ENCODE measurements at places on chromosomes 1 and 21. TPM values are rescaled to one million over a fixed set of nuclear protein-coding genes. Genes with fewer than 3 reads are reported as not detected.

The MTF1 gene
- 31.2 TPM for total RNA-seq

The KISS1 gene
- total RNA-seq: not detected

The SLC45A1 gene
- 0.28 TPM for total RNA-seq

The TTC3 gene
- 59.1 TPM for total RNA-seq

The TNN gene
- total RNA-seq: not detected

The CCDC185 gene
- not detected for total RNA-seq

The TMEM39B gene
- 24.0 TPM for total RNA-seq

DNA sequence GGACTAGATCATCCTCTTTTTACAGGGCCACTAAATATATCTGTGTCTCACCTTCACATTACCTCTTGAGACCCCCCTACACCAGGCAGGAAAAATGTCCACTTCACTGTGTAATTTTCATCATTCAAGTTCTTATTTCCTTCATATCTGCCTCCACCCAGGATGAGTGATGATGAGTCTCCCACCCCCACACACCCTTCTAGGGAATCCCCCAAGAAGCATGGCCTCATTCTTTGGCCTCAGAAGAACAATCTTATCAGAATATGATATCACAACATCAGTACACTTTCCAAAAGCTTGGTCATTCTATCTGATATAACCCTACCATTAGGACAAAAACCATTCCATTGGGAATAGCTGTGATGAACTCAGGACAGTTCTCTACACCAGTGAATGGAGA, 170.3 kb upstream of the DUSP10 start:
- peak; percentile 5 for DNase-seq

GRCh38 chr1:181416268-181416860, 67.0 kb upstream of the CACNA1E start:
- no peak for DNase-seq

DNA sequence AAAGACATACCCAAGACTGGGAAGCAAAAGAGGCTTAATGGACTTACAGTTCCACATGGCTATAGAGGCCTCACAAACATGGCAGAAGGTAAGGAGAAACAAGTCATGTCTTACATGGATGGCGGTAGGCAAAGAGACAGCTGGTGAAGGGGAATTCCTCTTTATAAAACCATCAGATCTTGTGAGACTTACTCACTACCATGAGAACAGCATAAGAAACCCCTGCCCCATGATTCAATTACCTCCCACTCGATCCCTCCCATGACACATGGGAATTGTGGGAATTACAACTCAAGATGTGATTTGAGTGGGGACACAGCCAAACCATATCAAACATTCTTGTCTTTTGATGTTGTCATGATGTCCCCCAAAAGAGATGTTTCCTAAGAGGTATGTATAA, 103.3 kb downstream of the DUSP10 start:
- DNase-seq: no peak

DNA sequence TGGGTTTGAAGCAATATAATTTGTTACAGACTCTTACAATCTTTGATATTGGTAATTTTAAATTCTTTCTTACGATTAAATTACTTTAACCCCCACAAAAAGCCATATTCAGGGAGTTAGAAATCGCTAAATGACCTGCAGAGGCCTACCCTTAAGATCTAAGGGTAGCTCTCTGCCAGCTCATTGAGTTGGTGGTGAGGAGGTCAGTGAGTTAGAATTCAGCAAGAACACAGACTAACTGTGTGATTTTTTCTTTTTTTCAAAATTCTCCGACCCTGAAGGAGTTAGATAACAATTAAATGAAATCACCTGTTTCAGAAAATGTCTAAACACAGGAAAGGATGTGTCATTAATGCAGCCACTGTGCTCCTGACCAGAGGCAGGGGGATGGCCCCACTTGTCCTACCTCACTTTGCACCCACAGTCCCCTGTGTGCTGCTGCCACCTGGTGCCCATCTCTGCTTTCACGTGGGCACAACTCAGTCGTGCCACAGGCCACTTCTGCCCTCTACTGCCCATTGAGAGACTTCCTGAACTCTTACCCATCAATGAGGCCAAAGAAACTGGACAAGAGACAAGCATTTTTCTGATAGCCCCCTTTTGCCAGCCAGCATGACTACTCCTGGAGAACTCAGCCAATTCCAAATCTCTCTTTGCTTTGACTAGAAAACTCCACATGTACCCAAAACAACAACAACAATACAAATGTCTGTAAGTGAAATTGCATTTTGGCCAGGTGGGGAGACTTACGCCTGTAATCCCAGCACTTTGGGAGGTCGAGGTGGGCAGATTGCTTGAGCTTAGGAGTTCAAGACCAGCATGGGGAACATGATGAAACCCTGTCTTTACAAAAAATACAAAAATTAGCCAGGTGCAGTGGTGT, 8.4 kb downstream of the CFAP45 start:
- DNase-seq: peak; percentile 76

DNA sequence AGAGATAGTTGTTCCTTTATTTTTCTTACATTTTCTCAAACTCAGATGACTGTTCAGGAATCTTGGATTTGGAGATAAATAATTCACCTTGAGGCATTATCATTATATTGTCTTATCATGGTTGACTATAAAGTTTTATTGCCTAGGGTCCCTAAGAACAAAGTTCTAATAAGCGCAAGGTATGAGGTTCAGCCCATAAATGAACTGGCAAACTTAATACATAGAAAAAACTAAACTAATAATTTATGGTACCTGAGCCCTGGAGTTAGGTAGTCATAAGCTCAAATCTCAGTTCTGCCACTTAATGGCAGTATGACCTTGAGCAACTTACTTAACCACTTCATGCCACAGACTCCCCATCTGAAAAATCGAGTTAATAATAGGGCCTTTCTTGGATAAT, 334.0 kb upstream of the PBX1 start:
- DNase-seq: no peak

DNA sequence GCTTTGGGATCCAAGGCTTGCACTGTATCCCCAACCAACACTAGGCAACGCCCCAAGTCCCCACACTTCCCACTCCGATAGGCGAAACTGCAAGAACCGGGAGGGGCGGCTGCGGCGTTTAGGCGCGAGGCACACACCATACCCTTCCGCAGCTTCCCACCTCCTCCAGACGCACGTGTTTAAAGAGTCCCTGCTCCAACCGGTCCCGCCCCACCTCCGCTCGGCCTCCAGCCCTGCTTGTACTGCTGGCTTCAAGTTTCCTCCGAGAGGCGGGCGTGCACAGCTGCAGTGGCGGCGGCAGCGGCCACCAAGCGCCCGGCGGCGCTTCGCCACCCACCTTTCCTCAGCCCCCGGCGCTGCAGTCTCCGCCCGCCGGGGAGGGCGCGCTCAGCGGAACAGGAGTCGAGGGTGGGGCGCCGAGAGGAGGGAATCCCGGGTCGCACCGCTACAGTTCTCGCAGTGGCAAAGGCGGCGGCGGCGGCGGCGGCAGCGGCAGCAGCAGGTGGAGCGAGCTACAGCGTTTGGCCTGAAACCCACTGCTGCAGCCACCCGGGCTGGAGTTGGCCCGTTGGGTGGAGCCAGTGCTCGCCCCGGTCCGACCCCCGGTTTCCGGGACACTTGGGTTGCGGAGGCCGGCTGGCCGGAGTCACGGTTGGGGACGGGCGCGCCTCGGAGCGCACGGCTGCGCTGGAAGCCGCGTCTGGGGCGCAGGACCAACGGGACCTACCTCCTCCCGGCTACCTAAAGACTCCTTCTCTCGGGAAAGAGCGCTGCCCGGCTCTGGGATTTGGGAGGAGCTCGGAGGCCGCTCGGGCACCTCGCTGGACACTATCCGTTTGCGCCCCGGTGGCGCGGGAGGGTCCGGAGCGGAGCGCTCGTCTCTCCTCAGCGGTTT, at the start of gene CNIH3:
CNIH3 (plus strand) TSS at position 457 of the 895 bp plus-strand sequence. CDS start 858 bp downstream, outside the sequence.
- peak; percentile 63 for DNase-seq

DNA sequence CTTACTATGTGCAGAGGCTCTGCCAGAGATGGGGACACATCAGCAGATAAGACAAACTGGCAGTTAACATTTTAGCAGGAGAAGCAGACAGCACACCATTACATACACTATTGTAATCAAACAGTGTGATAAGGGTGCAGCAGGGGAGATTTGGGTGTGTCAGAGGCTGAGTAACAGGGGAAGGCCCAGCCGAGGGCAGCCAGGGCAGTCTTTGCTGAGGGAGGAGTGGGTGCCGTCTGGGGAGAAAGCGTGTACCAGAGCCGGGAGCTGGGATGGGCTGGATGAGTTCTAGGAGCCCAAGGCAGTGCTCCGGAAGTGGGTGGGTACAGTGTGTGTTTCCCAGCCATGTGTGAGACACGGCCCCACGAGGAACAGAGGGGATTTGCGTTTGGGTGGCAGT, 31.2 kb downstream of the KCNA10 start:
- no peak for DNase-seq

- no peak for DNase-seq
Measured at GRCh38 chr1:78073441-78073840, 27.7 kb downstream of the GIPC2 start.

GRCh38 chr1:119286587-119287181, 81.9 kb upstream of the HAO2 start:
- DNase-seq: peak; percentile 20

DNA sequence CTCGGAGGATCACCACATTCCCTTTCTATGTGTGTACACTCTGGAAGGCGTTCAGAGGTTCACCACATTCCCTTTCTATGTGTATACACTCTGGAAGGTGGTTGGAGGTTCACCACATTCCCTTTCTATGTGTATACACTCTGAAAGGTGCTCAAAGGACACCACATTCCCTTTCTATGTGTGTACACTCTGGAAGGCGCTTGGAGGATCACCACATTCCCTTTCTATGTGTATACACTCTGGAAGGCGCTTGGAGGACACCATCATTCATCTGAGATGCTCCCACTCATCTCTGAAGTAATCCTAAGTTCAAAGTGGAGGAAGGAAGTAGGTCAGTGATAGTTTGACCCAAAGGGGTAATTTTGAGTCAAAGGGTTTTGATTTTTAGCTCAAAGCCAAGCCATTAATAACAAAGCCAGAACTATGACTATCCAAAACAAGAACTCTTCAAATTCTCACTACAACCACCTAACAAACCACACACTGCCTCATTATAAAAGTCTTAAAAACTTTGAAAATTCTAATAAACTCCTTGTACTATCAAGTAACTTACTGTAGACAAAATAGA, 32.9 kb downstream of the NRIP1 start:
- DNase-seq: no peak

GRCh38 chr1:25033828-25034705, 104.0 kb upstream of the RUNX3 start:
- peak; percentile 56 for DNase-seq

Data from activated naive CD8-positive, alpha-beta T cell treated with anti-CD3 and anti-CD28 coated beads for 36 hours (primary cell).